Stimulated activated CD4-positive, alpha-beta T cell treated with anti-CD3 and anti-CD28 coated beads, Interleukin-1b, Interleukin-23, amount 100 ng/mL, for 24 hours (primary cell): ENCODE measurements at places on chromosomes 2 and 18.
A peak's percentile ranks its signal among the peaks of the same experiment; 100 is the strongest.

- DNase-seq, result no peak
Observed at GRCh38 chr2:69563021-69563420, 80.5 kb downstream of the AAK1 start.

- no peak for DNase-seq
Observed at GRCh38 chr2:200306931-200307723, 634 bp downstream of the SPATS2L start.

DNA sequence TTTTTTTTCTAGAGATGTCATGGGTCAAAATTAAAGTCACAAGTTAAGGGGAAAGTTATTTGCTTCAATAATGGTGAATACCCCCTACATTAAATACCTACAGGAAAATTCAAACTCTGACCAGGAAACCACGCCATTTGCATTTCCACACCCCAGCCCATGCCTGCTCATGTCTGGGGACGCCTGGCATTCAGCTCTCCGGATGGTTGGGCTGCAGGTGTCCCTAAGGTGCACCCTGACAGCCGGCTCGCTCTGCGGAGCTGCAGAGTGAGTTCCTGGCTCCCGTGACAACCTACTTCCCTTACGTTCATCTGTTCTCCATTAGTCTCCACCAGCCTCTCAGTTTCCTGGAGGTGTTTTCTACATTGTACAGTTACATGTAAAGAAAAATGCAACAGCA is 122.7 kb upstream of the RIOK3 start:
- DNase-seq, result no peak

- no peak for DNase-seq
Observed at GRCh38 chr2:38448692-38449410, 71.8 kb upstream of the ATL2 start.

- DNase-seq, result peak; percentile 50
Observed at GRCh38 chr18:48975817-48976649, 25.3 kb upstream of the SMAD7 start.
